ENCODE measurements at places on chromosomes 1 and 21.

- DNase-seq: no peak
Measured at GRCh38 chr1:114446198-114446597, 64.8 kb downstream of the TRIM33 start.

DNA sequence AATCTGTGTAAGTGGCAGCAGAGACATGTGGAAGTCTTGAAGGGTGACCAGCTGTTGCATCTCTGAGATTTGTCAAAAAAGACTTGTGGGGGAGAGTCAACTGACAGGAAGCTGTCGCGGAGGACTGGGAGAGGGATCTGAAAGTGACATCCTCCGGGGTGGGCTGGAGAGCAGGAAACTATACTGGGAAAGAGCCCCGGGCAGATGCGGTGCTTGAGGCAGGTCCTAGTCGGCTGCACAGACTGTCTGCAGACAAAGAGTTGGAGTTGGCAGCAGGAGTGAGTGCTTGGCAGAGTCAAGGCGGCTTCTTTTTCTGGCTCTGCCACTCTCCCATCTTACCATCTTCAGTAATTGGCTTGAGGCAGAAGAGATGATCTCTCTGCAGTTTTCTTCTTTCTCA, 294.0 kb upstream of the C1orf87 start:
- no peak for DNase-seq

DNA sequence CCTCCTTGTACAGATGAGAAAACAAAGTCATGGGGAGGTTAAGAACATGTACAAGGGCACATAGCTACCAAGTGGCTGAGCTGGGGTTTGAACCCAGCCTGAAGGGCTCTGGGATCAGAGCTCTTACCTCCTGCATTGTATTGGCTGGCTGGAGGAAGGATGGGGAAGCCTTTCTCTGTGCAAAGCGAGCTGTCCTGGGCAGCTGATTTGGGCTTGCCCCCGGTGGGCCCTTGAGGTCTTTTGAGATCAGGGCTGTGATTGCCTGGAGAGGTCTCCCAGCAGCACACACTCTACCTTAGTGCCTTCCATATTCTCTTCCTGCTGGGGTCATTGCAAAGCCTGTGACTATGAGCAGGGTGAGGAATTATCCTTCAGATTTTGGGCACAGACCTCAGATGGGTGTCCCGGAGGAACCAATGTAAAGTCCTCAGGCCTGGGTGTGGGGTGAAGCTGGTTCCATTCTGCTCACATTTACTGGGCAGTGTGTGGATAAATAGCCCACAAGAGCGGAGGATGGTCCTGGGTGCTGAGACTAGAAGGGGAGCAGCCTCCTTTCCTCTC, 53.3 kb upstream of the EPS8L3 start:
- no peak for DNase-seq

- DNase-seq: no peak
Measured at GRCh38 chr1:150890033-150890416, 3.1 kb downstream of the CTXND2 start.

DNA sequence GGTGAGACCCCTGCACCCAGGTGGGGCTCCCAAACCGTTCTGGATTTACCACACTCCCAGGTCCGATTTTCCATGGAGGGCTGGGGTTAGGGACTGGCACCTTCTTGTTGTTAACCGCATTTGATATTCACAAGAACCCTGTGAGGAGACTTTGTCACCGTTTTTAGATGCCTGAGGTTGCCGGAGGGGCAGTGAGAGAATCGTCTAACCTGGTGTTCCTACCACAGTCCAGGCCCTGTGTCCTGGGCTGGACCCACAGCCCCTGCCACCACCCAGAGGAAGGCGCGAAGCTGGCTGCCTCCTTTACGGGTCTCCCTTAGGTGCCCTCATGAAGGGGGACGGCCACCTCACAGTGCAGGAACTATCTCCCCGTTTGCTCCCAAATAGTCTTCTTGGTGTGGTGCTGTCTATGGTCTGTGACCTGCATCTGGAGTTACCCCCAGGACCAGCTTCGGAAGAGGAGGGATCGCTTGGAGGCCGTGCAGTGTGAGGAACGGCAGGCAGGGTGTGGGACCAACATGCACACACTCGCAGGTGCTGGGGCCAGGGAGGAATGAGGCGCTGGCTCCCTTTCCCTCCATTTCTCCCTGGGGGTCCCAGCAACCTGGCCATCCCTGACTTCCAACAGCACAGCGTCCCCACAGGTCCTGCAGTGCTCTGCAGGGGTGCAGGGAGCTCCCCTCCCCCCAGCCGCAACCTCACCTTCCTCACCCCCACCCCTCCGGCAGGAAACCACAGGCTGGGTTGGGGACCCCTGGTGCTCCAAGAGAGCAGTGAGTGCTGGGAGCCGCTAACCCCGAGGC, 7.0 kb downstream of the SIM2 start:
- DNase-seq: no peak

DNA sequence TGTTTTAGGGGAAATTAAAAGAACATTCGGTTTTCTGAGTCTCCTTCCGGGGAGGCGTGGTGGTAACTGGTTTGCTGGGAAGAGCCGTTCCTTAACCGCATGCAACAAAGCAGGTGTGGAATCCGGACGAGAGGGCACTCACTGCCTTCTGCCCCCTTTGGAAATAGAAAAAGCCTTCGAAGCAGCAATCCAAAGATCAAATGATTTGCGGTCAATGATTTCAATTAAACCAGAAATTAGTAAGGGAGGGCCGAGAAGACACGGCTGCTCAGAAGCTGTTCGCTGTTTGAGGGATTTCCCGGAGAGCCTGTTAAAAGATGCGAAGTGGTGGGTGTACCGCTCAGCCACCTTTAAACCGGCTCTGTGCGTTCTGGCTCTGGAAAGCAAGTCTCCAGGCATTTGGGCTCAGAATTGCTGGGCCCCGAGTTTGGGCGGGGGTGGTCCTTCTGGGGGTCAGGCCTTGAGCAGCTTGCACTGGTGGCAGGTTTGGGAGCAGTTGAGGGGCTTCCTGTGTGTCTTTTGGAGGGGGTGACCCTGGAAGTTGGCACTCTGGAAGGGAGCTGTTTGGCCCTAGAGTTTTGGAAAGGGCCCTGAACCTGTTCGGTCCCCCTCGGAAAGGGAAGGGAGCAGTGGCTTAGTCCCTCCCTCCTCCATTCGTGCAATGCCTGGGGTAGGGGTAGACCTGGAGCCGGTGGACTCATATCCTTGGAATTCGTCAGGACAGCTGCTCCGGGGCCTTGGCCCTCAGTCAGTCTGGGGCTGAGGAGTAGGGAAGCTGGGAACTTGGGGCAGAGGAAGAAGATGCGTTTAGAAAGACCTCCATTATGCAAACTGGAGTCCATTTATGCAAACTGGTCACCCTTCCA, 3.1 kb downstream of the SIM2 start:
- no peak for DNase-seq

DNA sequence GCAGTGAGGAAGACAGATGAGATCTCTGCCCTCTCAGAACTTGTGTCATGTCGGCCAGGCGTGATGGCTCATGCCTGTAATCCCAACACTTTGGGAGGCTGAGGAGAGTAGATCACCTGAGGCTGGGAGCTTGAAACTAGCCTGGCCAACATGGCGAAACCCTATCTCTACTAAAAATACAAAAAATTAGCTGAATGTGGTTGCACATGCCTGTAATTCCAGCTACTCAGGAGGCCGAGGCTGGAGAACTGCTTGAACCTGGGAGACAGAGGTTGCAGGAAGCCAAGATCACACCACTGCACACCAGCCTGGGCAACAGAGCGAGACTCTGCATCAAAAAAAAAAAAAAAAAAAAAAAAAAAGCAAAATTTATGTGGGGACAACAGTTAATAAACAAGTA, 40.9 kb upstream of the RALGPS2 start:
- DNase-seq: no peak

- no peak for DNase-seq
Measured at GRCh38 chr21:38488640-38489270, 9.5 kb downstream of the ERG start.

DNA sequence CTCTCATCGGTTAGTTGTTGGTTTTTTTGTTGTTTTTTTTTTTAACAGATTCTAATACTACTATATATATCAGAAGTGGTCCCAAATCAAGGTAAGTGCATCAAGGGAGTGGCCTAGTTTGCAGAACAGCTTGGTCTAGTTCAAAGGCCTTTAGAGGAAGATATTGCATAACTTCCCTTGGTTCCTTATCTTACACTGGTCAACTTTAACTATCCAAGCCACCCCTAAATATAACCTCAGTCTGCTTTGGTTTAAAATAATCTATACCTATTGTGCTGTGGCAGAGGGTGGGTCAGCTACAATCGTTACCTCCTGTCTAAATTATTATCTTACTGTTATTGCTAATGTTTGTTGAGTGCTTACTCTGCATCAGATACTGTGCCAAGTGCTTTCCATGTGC, 6.9 kb downstream of the S100A12 start:
- no peak for DNase-seq

GRCh38 chr1:106755682-106756406, 300.6 kb upstream of the PRMT6 start:
- DNase-seq: no peak

DNA sequence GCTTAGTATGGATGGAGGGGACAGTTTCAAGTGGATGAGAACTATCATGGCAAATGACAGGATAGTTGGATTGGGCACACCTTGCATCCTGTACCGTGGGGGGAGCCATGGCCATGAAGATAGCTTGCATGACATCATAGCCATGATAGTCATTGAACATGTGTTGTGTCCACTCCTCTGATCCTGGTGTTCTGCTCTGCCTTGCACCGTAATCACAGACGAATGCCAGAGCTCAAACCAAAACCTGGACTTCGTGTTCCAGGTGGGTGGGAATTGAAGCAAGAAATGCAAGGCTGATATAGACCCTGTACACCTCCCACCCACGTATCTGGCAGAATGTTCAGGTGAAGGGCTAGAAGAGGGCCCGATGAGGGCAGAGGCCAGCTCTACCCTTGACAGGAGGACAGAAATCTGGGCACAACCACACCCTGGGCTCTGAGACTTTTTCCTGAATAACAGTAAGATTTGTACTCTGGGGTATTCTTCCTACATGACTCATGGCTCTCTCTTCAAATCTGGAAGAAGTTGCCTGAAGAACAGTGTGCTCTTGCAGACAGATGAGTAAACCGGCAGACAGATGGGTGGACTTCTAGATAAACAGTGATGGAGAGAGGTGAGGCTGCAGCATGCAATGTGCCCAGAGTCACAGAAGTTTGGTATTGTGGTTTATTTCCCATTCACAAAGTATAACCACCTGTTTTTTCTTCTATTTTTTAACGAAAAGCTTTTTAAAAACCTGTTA, 45.0 kb downstream of the KCNJ6 start:
- no peak for DNase-seq

GRCh38 chr1:46289976-46290375, 13.4 kb downstream of the LRRC41 start:
- DNase-seq: no peak

DNA sequence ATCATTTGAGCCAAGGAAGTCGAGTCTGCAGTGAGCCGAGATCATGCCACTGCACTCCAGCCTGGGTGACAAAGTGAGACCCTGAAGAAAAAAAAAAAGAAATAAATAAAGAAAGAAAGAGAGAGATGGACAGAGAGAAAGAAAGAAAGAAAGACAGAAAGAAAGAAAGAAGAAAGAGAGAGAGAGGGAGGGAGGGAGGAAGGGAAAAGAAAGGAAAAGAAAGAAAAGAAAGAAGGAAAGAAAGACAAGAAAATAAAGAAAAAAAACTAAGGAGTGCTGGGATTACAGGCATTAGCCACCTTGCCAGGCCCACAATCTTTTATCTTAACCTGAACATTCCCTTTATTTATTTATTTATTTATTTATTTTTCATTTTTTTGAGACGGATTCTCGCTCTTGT, 51.7 kb upstream of the SOD1 start:
- DNase-seq: no peak

Measured in effector CD8-positive, alpha-beta T cell (primary cell).